ENCODE measurements at places on chromosomes 13 and 19. TPM values are rescaled to one million over a fixed set of nuclear protein-coding genes. Genes with fewer than 3 reads are reported as not detected.

RAB20 gene
- 69.1 TPM for total RNA-seq

SERP2 gene
- 3.3 TPM for total RNA-seq

IL4I1 gene
- not detected for total RNA-seq

ATP4B gene
- not detected for total RNA-seq

TPM4 gene
- total RNA-seq: 423 TPM

PSG2 gene
- not detected for total RNA-seq

GIPR gene
- total RNA-seq: 4.6 TPM

CEACAM4 gene
- not detected for total RNA-seq

CYP4F12 gene
- 736 TPM for total RNA-seq

PRSS57 gene
- not detected for total RNA-seq

COMP gene
- total RNA-seq: not detected

DOCK6 gene
- total RNA-seq: 135 TPM

PRTN3 gene
- not detected for total RNA-seq

GRCh38 chr13:47549219-47549752, 451.8 kb downstream of the SUCLA2 start:
- DNase-seq: no peak

DNA sequence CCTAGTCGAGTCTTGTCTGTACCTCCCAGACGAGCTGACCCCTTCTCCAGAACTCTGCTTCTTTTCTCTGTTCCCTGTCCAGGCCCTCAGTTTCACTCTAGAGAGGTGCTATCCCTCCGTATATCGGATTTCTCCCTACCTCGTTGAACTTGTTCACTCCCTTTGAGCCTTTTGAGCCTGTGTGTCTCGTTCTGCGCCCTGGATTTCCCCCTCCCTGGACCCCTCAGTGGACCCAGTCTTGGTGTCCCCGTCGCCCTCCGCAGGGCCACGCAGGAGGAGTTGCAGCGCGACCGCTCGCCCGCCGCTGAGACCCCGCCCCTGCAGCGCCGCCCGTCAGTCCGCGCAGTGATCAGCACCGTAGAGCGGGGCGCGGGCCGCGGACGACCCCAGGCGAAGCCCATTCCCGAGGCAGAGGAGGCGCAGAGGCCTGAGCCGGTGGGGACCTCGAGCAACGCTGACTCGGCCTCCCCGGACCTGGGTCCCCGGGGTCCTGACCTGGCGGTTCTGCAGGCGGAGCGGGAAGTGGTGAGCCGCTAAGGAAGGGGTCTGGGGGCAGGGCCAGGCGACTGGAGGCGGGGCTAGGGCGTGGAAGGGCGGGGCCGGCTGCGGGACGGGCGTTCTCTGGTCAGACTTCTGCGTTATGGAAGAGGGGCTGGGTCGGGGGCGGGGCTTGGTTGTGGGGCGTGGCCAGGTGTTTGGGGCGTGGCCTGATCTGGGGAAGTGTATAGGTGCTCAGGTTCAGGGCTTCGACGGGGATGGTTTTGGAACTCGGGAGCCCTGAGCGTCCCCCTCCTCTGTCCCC, 5.5 kb downstream of the EPS8L1 start:
- peak; percentile 97 for DNase-seq

DNA sequence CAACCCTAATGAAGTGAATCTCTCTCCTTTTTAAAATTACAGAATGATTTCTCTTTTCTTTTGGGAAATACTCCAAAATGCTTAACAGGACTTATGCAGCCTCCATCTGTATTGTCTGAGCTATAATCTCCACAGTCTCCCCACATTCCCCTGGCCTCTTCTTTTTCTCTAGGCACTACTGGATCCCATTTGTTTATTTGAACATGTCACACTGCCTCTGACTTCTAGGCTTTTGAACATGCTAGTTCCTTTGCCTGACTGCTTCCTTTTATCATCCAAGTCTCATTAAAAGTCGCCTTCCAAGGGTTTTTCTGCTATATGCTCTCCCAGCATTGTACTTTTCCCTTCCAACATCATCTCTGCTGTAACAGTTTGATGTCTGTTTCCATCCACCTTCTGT, 548.7 kb downstream of the PCDH9 start:
- no peak for DNase-seq

DNA sequence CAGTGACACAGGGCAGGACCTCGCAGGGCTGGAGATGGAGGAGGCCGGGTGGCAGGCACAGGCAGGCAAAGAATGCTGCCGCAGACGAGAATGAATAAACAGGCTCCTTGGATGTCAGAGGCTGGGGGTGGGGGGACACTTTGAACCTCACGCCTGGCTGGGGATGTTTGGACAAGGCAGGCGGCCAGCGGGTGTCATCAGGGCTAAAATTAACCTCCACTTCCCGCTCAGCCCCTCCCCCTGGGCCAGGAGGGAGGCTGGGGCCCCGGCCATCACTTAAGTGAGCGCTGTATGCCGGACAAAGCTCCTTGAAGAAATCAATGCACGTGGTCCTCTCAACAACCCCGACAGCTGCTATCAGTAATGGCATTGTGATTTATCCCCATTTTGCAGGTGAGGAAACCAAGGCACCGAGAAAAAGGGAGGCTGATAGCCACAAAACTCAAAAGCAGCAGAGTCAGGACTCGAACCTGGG, 10.3 kb upstream of the FUT5 start:
- no peak for DNase-seq

GRCh38 chr19:28281676-28282075, 931.3 kb downstream of the UQCRFS1 start:
- no peak for DNase-seq

- DNase-seq: peak; percentile 96
These were observed 63.1 kb downstream of the SERP2 start for GRCh38 chr13:44436589-44437337.

- no peak for DNase-seq
These were observed 74.2 kb downstream of the IRS2 start for GRCh38 chr13:109712124-109712722.

- no peak for DNase-seq
These were observed 11.9 kb upstream of the ZNF675 start for GRCh38 chr19:23698711-23699520.

- DNase-seq: no peak
These were observed 15.6 kb upstream of the WASF3 start for GRCh38 chr13:26541678-26542568.

DNA sequence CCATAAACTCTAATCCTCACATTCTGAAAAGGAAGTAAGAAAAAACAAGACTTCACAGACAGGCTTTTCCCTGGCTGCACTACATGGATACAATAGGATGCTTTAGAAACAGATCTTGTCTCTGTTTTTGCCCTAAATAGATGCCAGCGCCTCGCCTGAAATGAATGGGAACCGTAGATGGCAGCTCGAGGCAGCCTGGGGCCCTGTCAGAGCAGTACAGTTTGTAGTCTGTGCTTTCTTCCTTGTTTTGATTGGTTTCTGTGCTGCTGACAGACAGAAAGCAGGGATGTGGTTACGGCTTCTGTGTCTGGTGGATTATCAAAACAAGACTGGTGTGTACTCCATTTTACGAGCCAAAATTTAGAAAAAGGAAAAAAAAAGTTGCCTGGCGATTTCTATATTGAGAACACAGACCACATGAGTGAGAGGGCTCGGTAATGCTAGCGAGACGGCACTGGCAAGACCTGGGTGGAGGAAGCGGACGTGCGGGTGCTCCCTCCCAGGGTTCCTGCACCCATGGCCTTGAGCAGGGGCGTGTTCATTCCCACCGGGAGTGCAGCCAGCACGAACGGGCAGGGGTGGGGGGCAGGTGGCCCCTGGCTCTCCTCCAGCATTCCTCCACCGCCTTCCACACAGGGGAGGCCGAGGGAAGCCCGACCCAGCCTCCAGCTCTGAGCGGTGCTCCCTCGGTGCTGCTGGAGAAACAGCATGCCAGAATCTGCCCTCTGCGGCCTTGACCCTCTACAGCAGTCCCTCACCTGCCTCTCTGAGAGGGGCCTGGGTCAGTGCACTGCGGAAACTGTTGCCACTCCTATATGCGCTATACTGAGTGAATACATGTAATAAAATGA, 37.6 kb upstream of the C1QTNF9 start:
- peak; percentile 74 for DNase-seq

- no peak for DNase-seq
These were observed 123.8 kb upstream of the IRS2 start for GRCh38 chr13:109910194-109910593.

DNA sequence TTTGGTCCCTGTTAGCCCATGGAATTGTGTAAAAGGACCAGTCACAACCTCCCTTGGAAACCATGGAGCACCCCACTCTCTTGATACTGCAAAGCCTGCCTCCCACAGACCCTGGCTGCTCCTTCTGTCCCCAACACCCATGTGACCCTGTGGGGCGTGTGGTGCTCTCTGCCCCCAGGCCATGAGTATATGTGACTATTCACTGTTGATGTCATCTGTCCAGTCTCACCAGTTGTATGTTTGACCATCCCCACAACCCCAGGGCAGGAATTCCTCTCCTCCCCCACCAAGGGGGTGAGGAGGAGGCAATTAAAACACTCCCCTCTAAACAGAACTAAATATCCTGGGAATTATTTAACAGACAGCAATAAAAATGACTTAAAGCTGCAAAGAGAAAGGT, 35.2 kb downstream of the KCTD15 start:
- DNase-seq: no peak

DNA sequence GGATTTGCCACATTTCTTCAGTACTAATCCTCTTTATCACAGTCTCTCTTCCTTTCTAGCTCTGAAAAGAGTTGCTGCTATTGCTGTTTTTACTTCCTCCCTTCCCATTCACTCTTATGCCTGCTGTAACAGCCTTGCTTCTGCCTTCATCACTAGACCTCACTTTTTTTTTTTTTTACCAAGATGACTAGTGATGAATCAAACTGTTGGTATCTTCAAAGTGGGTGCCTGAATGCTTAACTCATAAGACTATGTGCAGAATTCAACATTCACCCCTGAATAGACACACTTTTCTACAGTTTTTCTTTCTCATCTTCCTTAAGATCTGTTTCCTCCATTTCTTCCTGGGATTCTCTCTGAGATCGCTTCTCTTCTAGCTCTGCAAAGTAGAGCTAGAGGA, 217.2 kb upstream of the HTR2A start:
- no peak for DNase-seq

GRCh38 chr13:48004201-48004600, 3.1 kb upstream of the SUCLA2 start:
- no peak for DNase-seq

- DNase-seq: no peak
These were observed 322.1 kb downstream of the ENOX1 start for GRCh38 chr13:43464578-43465264.

DNA sequence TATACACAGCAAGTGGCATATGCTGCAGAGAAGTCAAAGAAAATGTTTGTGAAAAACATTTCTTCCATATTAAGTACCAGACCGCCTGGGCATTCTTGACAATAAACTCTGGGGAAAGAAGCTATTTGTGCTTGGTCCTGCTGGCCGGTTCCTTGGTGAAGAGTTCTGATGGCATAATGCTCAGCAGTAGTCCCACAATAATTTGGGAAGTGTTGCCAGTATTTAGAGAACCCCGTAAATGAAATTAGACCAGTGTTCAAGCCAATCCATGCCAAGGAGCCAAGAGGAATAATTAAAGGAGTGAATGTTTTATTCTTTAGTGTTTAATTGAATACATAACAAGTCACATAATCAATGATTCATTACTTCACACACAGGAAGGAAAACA, 6.3 kb downstream of the KCTD12 start:
- no peak for DNase-seq

- DNase-seq: no peak
These were observed 1317.1 kb downstream of the SLITRK1 start for GRCh38 chr13:82565201-82565600.

DNA sequence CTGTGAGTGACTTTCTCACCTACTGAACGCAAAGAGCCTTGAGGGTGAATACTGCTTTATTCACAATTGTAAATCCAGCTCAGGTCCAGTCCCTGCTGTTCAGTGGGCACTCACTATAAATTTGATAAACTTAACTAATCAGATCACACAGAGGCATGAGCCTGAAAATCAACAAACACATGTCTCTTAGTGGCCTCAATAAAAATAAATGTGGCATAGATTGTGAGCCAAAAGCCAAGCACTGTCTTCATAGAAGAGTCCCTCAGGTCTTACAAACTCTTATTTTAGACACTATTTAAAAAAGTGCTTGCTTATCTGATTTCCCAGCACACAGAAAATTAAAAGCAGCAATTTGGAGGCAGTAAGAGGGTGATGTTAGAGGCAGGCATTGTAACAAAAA, 957.7 kb downstream of the SLITRK5 start:
- no peak for DNase-seq

GRCh38 chr19:5627395-5627904, 4.6 kb downstream of the SAFB start:
- no peak for DNase-seq

GRCh38 chr13:23427881-23428528, 5.5 kb downstream of the SACS start:
- no peak for DNase-seq
